Common myeloid progenitor, CD34-positive (primary cell): ENCODE measurements at places on chromosomes 6 and 20.

DNA sequence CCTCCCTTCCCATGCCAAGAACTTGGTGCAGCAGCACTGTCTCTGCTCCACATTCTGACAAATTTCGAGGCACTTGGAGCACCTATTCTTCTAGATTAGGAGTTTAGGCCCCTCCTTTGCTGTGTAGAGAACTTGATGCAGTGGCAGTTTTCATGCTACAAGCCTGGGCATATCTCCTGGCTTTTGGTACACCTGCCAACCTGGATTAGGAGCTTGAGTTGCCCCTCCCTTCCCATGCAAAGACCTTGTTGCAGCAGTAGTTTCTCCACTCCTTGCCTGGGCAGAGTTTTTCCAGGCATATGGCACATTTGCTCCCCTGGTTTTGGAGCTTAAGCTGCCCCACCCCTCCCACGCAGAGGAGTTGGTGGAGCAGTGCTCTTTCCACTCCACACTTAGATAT, 956.1 kb downstream of the EYS start:
- DNase-seq, result no peak

- no peak for DNase-seq
Observed at GRCh38 chr20:56552911-56553629, 20.0 kb downstream of the FAM209B start.

- DNase-seq, result no peak
Observed at GRCh38 chr6:150336299-150336698, 32.5 kb upstream of the IYD start.

- no peak for DNase-seq
Observed at GRCh38 chr6:25263657-25264056, 15.5 kb upstream of the CARMIL1 start.

DNA sequence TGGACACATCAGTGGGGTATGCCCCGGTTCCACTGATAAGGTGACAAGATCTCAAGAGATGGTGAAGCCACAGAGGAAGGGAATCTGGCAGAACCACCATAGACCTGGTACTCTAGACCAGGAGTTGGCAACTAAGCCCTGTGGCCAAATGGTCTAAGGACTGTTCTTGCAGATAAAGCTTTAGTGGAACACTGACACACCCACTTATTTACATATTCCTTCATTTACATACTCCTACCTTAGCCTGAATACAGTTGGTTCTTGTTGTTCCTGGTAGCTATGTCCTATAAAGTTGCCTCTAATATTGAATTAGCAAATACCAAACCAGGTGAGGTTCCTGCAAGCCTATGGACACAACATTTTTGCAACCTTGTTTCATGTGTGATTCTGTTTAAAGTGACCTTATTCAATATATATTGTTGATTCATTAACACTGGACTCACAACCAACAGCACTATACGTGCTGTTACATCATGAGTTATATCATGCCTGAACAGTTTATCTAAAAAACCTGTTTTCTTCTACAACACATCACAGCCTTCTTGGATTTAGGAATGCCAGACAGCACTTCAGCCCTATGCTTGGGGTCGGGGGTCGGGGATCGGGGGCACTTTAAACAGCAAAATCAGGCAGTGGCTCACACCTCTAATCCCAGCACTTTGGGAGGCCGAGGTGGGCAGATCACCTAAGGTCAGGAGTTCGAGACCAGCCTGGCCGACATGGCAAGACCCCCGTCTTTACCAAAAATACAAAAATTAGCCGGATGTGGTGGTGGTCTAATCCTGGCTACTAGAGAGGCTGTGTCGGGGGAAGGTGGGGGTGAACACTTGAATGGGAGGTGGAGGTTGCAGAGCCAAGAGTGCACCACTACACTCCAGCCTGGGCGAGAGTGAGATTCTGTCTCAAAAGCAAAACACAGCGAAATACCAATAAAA, 2.5 kb downstream of the CCDC167 start:
- peak; percentile 23 for DNase-seq

- no peak for DNase-seq
Observed at GRCh38 chr20:24665196-24665595, 195.8 kb downstream of the SYNDIG1 start.

- no peak for DNase-seq
Observed at GRCh38 chr20:47464380-47465101, 37.1 kb upstream of the NCOA3 start.

- no peak for DNase-seq
Observed at GRCh38 chr6:4660377-4661321, 115.6 kb upstream of the CDYL start.

DNA sequence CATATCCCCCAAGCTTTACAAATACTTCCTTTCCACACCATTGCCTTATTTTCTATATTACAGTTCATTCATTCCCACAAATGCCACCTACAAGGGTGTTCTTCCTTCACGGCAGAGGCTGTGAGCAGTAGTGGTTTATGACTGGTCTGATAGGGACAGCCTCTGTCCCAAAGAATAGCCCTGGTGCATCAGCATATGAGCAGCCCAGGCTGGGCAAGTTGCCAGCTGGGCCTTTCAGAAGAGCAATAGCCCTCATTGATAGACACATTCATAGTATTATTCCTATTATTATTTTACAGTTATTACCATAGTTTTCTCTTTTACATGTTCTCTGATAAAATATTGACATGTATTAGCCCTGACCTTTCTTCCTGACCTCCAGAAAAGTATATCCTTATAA, 149.9 kb downstream of the MMS22L start:
- no peak for DNase-seq

- no peak for DNase-seq
Observed at GRCh38 chr6:2753110-2753489, 2.4 kb upstream of the MYLK4 start.
